ENCODE measurements at places on chromosomes 11 and 22.

DNA sequence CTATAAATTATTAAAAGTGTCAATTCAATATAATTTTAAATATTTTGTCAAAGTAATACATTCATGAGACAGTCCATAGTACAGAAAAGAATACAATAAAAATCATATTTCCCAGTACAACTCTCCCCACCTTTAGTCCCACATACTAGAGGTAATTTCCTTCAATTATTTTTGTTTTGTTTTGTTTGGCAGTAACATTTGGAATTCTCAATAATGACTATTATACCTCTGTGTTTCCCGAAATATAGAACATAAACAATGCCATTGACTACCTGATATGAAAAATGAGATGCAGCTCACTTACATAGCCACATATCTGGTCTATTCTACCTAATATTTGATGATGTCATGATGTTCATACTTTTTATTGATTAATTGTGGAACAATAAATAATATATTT is 24.4 kb upstream of the CASP4 start:
- no peak for DNase-seq

GRCh38 chr11:61881397-61881796 is 9.9 kb downstream of the FADS3 start:
- no peak for DNase-seq

GRCh38 chr11:60130496-60130895 is 42.0 kb downstream of the MS4A2 start:
- DNase-seq, result no peak

- DNase-seq, result no peak
Measured at GRCh38 chr22:37967637-37968451, 14.3 kb downstream of the POLR2F start.

- DNase-seq, result no peak
Measured at GRCh38 chr22:44179989-44180705, 578 bp upstream of the PARVG start.

GRCh38 chr11:63427971-63428508 is 58.5 kb downstream of the SLC22A9 start:
- no peak for DNase-seq

DNA sequence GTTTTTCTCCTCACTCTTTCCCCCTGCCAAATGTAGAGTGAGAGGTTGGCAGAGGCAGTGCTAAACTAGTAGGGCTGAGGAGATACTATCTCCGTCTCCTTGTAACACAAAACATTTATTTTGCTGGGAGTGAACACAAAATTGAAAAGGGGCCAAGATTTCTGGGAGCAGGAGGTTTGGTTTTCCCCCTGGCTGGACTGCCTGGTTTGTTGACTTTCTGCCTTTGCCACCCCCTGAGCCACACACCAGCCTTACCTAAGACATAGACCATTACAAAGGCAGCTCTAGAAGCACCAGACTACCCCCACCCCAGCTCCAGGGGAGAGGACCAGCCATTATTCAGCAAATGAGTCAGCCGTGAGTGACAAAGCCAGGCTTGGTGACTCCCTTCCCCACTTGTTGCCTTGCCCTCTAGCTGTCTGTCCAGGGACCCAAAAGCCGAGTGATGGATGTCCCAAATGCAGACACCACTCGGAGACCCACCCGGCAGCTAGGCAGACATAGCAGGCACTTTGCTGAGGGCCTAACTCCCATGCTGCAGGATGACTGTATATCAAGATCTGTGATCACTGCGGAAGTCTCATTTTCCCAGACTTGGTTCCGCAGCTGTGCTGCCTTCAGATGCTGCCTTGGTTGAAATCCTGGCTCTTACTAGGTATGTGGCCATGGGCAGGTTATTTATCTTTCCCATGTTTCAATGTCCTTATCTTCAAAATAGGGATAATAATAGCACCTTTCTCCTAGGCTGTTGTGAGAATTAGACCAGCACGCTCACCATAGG is 17.7 kb upstream of the CDON start:
- no peak for DNase-seq

DNA sequence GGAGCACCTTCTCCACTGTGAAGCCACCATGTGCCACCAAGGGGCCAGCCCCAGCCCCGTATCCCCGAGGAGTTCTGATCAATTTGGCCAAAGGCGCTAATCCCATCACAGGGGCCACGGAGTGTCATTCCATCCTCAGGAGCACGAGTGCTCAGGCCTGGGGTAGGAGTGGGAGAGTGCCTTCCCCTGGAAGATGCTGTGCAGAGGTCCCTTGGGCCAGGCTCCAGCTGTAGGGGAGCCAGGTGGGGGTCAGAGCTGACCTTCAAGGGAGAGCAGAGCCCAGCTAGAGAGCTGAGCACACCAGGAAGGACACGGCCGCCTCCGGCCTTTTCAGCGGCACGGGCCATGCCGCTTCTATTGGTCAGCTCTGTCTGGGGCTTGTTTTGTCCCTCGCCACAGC is 1459.9 kb downstream of the BRD1 start:
- DNase-seq, result no peak

GRCh38 chr22:46672731-46673130 is 52.5 kb downstream of the GRAMD4 start:
- DNase-seq, result no peak

DNA sequence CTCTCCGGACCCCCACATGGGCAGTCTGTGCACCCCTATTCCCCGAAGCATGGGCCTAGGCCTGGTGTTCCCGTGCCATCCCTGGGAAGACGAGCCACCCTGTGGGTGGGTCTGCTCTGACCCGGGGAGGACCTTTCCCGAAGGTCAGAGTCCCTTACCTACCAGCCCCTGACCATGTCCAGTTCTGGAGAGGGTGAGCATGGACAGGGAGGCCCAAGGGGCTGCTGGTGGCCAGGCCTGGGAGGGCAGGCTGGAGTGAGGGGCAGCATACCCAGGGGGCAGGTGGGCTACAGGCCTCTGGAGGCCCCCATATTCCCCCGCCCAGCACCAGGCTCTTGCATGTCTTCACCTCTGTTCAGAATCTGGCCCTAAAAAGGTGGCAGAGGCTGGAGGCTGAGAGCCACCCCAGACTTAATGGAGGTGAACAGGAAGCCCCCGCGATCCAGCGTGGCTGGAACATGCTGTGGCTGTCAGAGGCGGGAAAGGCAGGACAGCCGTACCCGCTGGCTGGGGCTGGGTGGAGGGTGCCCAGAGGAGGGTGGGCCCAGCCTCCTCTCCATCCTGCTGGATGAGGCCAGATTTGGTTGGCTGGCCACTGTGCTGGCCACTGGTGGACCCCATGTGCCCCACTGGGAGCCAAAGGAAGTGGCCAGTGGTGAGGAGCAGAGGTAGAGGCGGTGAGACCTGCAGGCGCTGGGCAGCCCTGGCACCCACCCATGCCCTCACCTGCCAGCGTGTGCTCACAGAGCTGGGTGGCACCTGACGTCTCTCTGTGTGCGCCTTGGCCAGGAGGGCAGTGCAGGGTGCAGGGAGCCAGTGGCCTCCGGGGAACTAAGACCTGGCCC is 11.2 kb upstream of the SYT8 start:
- no peak for DNase-seq

GRCh38 chr22:33842006-33842354 is 78.3 kb downstream of the LARGE1 start:
- DNase-seq, result no peak

GRCh38 chr11:31397239-31397834 is 27.7 kb downstream of the DNAJC24 start:
- DNase-seq, result no peak

- DNase-seq, result no peak
Measured at GRCh38 chr11:134260503-134260902, 7.1 kb downstream of the ACAD8 start.

DNA sequence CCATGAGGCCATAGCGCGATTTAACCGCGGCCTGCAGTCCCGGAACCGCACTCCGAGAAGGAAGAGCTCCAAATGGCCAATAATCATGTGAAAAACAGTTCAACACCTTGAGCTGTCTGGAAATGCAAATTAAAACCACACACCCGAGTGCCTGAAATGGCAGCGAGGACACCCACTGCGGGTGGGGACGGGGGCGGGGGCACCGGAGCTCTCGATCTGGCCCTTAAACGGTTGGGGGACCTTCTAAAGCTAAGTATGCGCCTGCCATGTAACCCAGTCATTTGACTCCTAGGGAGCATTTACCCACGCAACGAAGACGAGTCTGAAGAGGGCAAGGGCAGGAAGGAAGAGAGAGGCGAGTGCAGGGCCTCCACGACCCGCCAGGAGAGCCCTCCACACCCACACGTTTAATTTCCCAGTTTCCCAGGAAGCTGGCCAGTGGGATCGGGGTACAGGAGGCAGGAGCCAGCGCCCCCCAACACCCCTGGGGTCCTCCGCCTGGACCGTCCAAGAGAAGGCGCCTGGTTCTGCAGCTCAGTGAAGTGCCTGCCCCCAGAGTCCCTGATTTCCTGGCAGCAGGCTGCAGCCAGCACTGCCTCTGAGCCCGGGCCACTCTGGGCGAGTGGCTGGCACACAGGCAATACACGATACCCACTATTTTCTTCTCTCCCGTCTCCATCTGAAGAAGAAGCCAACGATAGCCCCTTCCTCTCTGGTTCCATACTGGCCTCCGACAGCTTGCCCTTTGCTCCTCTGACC is 1.7 kb downstream of the TTLL8 start:
- no peak for DNase-seq

GRCh38 chr11:45294499-45294898 is 8.4 kb upstream of the SYT13 start:
- no peak for DNase-seq

- no peak for DNase-seq
Measured at GRCh38 chr11:132655187-132655855, 877.0 kb downstream of the OPCML start.

DNA sequence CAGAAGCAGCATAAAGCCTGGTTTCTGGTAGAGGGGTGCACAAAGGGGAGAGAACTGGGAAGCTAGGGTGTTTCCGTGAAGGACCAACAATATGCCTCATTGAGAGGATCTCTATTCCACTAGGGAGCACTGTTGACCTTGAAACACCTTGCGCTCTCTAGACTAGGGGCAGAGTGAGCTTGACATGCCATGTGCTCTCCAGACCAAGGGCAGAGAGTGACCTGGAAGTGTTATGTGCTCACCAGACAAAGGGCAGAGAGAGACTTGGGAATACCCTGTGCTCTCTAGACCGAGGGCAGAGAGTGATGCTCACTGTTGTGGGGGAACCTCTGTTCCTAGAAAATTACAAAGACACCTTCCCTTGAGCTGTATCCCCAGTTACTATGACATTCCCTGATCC is 15.2 kb upstream of the EI24 start:
- DNase-seq, result no peak

GRCh38 chr11:69292221-69292648 is 1.7 kb upstream of the MYEOV start:
- no peak for DNase-seq

DNA sequence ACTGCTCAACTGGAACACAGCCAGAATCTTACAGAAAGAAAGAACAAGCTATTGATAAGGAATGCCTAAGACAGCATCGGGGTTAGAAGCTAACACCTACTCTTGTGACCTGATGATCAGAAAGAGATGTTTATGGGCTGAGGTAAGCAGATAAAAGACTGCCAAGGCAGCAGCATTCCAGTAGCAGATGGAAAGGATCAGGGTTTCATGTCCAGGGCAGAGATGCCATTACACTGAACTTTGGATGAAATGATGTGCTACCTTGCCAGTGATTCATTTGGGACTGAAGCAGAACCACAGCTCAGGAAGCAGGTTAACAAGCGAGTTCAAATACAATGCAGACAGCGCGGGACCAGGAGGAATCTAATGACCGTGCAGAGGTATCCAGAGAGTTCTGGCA is 27.1 kb upstream of the APOA1 start:
- DNase-seq, result no peak

GRCh38 chr11:86476109-86476861 is 101.6 kb downstream of the CCDC81 start:
- DNase-seq, result no peak

DNA sequence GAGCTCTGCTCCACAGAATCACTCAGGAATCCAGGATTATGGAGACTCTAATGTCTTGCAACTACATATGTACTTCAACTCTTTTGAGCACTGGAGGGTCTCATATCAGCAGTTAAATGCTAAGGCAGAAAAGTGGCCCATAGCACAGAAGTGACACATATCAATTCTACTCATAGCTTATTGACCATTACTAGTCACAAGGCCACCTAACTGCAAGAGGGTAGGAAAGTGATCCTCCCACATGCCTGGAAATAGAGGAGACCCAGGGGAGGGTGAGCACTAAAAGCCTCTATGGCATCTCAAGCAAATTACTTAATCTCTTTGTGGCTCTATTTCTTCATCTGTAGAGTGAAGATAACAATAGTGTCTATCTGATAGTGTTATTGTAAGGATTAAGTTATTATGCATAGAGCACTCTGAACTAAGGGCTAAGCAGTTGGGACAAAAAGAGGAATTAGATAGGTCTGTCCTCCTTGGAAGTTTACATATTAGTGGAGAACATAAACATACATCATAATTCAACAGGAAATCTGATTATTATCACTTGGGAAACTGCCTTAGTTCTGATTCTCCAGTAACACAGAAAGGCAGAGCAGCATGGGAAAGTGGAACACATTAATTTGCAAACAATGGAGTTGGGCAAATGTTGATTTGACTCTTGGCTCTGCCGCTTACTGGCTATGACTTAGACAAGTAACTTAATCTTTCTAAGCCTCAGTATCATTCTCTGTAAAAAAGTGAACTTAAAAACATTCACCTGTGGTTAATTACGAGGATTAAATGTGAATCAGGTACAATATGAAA is 25.1 kb upstream of the USP47 start:
- no peak for DNase-seq

- DNase-seq, result no peak
Measured at GRCh38 chr11:47220401-47220821, 5.6 kb downstream of the DDB2 start.

DNA sequence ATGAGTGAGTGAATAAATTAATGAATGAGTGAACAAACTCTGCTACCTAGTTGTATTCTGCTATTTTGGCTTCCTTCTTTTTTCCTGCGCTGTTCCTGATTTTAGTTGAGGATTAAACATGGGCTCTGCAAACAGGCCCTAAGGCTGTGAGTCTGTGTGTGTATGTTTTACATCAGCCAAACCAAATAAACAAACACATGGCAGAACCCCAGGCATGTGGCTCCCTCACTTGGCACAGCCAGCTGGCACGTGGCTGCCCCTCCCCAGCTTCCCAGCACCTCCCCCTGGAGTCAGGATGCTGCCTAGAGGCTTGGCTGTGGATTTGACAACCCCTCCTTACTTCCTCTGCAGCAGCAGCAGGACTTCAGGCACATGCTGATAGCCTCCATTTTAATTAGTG is 593.2 kb downstream of the INSC start:
- no peak for DNase-seq

- no peak for DNase-seq
Measured at GRCh38 chr11:17475666-17476316, 854 bp downstream of the ABCC8 start.

GRCh38 chr11:67572305-67572704 is 11.3 kb upstream of the GSTP1 start:
- no peak for DNase-seq

DNA sequence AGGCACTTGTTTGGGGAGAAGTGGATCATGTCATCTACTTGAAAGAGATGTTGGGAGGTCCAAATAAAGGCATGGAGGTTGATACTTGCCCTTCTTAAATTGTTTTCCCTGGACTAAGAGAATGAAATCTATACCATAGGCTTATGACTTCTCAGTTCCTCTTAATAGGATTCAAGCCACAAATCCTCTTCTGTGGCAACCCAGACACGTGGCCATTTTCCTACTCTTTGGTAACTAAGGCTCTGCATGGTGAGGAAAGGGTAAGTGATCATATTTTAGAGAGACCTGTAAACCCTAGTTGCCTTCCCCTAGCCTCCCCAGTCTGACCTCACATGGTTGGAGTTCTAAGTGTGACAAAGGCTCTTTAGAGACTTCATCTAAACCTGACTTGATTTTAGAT is 72.9 kb upstream of the CD44 start:
- no peak for DNase-seq

GRCh38 chr11:96178049-96178886 is 164.7 kb downstream of the MAML2 start:
- DNase-seq, result no peak

All from stimulated activated CD8-positive, alpha-beta memory T cell treated with anti-CD3 and anti-CD28 coated beads, Interleukin-2, amount 100 ng/mL, for 1 hour (primary cell).